ENCODE measurements at places on chromosomes 12 and 14. TPM values are rescaled to one million over a fixed set of nuclear protein-coding genes. Genes with fewer than 3 reads are reported as not detected.

GRCh38 chr14:97253756-97254155, 456.6 kb downstream of the VRK1 start:
- DNase-seq: no peak

- DNase-seq: no peak
Observed at GRCh38 chr14:31926123-31926522, 151.0 kb upstream of the ARHGAP5 start.

DNA sequence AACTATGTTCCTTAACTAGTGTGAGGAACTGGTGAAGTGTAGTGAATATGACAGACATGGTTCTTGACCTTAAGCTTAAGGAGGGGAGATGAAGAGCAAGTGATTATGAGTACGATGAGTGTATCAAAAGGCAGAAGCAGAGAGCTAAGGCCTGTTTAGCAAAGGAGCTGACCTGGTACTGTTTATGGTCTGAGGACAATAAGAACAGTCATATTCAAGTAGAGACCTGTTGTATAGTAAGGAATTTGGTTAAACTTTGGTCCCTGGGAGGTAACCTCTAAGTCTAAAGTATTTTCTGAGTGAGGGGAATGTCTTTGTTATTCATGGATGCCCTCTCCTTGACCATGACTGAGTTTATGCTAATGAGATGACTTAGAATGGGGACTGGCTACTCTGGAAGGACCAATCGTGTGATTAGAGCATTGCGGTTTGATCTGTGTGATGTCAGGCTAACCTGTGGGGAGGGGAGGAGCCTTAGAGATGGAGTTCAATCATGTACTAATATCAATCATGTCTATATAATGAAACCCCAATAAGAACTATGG, 389.3 kb downstream of the BMP4 start:
- peak; percentile 7 for DNase-seq

DNA sequence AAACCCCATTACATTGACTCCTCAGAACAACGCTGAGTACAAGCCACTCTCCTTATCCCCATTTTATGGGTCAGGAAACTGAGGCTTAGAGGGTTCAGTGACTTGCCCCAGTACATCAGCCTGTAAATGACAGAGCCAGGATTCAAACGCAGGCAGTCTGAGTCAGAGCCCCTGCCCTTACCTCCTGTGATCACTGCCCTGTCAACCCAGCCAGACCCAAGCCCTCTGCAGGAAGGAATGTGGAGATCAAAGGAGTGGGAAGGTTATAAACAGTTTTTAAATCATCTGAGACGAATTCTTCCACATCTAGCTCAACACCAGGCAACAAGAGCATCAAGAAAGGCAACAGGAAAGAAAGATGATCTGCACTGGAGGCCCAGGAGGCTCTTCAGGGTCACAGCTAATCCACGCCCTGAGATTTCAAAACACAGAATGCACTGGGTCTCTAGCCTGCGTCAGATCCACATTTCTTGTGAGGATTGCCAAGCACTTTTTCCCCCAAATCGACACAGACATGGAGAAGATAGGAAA, 38.5 kb downstream of the SPTB start:
- DNase-seq: no peak

GRCh38 chr12:46404225-46404631, 31.7 kb upstream of the SLC38A2 start:
- DNase-seq: no peak

- no peak for DNase-seq
Observed at GRCh38 chr14:89231426-89232113, 185.5 kb downstream of the FOXN3 start.

GRCh38 chr12:51395283-51396230, 4.4 kb upstream of the GALNT6 start:
- no peak for DNase-seq

- no peak for DNase-seq
Observed at GRCh38 chr14:73943083-73943482, 6.8 kb downstream of the FAM161B start.

DNA sequence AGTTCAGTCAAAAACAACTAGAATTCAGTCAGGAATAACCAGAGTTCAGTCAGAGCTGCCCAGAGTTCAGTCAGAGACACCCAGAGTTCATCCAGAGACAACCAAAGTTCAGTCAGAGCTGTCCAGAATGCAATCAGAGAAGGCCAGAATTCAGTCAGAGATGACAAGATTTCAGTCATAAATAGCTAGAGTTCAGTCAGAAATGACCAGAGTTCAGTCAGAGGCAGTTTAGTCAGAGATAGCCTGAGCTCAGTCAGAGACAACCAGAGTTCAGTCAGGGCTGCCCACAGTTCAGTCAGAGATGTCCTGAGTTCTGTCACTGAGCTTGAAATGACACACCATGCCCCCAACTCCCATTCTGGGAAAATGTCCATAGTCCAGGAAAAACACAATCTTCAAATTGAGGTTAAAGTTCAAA, 1102.8 kb downstream of the BCL11B start:
- DNase-seq: no peak

DNA sequence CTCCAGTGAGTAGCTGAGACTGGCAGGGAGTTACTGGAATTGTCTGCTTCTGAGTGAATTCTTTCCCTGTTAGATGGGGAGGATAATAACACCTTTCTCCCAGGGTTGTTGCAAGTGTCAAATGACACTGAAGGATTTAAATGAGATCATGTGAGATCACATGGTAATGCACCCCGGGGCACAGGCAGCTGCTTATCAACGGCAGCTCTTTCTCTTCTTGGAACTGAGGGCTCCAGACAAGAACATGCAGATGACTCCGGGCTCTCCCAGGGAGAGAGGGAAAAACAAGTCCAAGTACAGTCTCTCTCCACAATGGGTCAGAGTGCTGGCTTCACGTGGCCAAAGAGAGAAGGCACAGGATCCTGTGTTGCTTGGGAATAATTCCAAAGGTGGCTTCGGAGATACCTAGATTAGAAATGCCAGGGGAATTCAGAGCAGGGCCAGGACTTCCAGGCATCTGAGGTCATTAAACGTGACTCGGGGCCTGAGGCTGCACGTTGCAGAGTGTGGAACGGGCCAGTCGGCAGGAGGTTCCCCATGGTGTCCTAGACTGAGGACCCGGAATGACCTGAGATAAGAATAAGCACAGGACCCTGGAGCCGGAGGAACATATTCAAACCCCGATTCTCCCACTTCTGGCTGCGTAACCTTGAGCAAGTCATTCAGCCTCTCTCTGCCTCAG, 109.2 kb downstream of the PRMT8 start:
- no peak for DNase-seq

- DNase-seq: no peak
Observed at GRCh38 chr14:80844872-80845271, 96.7 kb downstream of the CEP128 start.

DNA sequence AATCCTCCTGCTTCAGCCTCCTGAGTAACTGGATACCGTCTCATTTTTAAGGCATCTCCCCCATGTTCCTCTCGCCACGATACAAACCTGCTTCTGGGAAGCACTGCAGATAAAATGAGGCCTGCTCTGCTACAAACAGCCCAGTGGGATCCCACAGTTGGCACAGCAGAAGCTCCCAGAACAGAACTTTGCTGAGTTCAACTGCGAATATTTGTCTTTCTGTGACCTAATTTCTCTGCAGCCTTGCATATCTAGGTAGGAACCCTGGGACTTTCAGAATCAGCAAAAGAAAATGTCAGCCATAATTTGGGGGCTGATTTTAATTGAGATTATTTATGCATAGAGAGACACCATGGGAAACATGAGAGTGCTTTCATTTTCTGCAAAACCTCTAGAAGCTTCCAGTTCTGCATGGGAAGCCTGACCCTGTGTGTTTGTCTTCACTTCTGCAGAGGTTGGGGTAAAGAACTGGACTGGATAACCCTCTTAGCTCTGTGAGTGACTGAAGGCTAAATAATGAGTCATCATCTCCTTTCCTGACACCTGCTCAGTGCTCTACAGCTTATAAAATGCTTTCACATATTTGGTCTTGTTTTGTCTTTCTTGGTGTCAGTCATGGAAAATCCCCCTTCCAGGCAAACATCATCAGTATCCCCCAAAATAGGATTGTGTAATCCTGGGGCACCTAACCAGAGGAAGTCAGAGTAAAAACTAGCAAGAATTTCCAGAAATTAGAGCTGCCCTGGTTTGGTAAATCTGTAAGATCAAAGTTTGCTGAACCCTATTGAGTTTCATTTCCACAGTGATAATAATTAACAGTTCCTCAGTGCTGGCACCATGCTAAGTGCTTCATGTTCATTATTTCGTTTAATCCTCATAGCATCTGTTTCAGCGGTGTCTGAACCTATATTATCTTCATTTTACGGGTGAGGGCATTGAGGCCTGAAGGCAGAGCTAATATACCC, 185.8 kb downstream of the SLC15A4 start:
- no peak for DNase-seq

- DNase-seq: no peak
Observed at GRCh38 chr14:71202881-71203280, 295.6 kb downstream of the PCNX1 start.

GRCh38 chr12:13074396-13075117, 28.9 kb downstream of the GSG1 start:
- DNase-seq: no peak

DNA sequence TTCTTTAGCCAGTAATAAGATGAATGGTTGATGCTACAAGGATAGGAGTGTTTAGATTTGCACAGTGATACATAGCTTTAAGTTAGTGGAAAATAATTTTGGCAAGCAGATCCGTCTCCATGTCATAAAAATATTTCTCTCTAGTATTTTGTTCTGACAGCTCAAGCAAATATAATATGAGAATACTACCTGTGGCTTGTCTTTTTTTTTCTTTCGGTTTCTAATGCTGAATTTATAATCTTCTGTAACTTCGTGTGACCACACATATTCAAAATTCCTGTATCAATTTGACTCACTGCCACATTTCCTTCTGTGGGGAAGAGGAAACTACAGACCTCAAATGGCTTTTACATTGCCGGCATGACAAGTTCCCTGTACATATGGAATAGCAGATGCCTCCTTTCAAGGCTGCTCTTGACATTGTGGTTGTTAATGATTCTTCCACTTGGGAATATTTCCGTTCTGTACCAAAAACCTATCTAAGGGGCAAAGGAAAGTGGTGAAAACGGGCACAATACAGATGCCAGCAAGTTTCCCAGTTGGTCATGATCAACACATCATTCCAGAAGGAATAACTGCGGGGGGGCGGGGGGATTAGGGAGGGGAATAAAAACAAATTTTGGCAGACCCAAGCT, 103.6 kb upstream of the CCDC91 start:
- DNase-seq: no peak

- no peak for DNase-seq
Observed at GRCh38 chr12:27824126-27824842, 44.2 kb upstream of the MANSC4 start.

DNA sequence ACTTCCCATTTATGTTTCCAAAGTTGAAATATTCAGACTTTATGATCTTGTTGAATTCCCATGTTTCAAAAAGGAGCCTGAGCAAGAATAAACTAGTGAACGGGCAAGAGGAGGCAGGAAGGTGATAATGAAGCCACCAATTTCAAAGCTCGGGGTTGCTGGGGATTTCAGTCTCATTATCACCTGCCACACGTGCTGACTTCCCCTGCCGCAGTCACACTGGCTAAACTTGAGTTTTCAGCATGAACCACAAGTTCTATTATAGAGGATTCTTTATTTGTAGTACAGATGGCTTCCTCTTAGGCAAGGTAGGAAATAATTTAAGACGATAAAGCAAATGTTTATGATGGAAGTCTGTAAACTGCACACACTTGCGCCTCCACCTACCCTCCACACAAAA, 18.1 kb upstream of the DIABLO start:
- no peak for DNase-seq

DNA sequence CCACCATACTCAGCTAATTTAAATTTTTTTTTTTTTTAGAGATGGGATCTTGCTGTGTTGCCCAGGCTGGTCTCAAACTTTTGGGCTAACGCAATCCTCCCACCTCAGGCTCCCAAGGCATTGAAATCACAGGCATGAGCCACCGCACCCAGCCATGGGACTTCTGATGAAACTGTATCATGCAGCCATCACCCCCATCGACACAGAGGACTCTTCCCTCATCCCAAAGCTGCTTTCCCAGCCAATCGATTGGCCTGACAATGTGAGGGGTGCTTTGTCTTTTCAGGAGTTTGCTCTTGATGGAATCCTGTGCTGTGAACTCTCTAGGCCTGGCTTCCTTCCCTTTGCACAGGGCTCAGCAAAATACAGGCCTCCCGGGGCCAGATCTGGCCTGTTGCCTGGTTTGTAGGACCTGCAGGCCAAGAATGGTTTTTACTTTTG, 59.6 kb upstream of the NCOR2 start:
- no peak for DNase-seq

DNA sequence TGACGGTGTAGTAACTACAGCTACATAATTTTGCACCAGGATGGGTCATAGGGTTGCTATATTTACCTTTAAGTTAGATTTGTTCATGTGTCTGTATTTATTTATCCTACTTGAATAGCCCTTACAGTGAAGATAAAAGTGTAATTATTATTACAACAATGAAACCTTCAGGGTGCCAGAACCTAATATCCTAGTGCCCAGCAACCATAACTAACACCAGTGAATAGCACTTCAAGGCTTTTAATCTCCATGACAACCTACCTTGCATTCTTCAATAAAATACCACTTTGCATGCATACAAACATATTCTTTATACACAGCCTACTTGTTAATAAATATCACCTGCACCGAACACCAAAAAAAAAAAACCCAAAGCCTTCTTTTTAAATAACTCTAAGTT, 58.7 kb upstream of the G2E3 start:
- DNase-seq: no peak

GRCh38 chr12:14113031-14113430, 131.6 kb upstream of the GRIN2B start:
- no peak for DNase-seq

- DNase-seq: no peak
Observed at GRCh38 chr12:130830246-130830551, 8.9 kb downstream of the STX2 start.

DNA sequence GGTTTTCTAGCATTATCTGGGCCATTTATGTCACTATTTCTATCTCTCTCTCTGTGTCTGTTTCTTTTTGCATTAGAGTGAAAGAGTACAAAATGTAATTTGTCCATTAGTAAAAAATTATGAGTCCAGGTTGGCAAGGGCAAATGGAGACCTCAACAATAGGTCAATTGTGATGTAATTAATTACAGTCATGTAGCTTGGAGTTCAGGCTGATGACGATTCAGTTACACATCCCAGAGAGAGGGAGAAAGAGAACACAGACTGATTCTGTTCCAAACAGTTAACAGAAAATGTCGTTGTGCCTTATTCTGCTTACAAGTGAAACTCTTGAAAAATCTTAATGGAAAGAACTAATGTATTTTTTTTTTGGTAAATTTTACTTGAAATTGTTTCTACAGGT, 83.3 kb downstream of the ATXN7L3B start:
- DNase-seq: no peak

CMTM5 gene
- not detected for total RNA-seq

CIDEB gene
- total RNA-seq: not detected

LRRIQ1 gene
- total RNA-seq: 1.2 TPM

OVCH1 gene
- 0.07 TPM for total RNA-seq

SYCP3 gene
- 0.07 TPM for total RNA-seq

DTD2 gene
- total RNA-seq: 24.4 TPM

EXOC3L4 gene
- not detected for total RNA-seq

RASAL1 gene
- total RNA-seq: 6.4 TPM

AQP2 gene
- not detected for total RNA-seq

OR6C75 gene
- total RNA-seq: not detected

SLC5A8 gene
- 0.11 TPM for total RNA-seq

IFNG gene
- total RNA-seq: not detected

CCDC198 gene
- total RNA-seq: not detected

ARHGAP9 gene
- 2.3 TPM for total RNA-seq
